ENCODE measurements at places on chromosomes 1 and 21.

DNA sequence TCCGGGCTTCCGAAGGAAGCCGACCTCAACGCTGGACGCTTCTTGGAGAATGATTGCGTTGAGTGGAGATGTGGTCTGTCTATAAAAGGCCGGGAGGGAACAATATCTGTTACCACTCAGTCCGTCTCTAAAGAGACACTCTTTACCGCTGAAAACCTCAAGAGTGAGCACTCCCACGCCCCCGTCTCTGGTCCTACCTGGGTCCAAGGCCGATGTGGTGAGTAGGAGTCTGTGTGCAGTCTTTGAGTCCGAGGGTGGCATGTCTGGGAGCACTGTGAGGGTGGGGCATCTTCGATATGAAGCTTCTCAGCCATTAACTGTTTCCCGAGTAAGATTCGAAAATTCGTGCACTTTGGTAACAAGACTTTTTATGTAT is 576 bp downstream of the ZFP69 start:
- no peak for DNase-seq

DNA sequence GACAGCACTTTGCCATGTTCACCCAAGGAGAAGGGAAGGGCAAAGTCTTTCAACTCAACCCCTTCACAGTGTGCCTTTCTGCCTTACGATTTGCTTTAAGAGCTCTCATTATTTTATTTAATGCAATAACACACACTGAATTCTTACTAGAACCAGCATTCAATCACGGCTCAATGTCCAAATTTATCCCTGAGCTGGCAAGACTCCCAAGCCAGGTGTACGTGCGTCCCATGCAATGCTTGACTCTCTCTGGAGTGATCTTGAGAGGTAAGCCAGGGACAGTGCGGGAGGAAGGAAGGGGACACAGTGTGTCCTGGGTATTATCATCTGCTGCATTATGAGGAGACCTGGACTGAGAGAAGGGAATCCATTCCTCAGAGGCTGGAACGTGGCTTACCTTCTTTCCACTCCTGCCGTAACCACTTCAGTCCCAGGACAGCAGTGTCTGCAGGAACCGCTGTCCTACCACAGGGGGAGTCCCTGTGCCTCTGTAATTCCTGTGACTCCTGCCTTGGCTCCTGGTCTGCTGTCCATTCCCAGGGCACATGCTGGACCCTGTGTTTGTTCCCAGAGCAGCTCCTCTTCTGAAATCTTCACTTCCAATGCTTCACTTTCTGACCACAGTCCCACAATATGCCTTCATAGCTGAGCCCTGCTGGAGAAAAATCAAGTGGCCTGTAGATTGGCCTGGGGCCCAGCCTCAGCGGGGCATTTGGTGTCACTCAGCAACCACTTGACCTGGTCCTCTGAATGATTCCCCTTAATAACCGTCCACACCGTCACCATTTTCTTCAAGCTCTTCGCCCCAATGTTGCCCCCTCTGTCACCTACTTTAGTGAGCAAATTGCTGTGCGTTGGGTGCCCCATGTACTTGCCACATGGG is 28.6 kb upstream of the STUM start:
- DNase-seq: no peak

- no peak for DNase-seq
These were observed 176.6 kb upstream of the DPT start for GRCh38 chr1:168905633-168906032.

GRCh38 chr1:25049190-25049589 is 119.1 kb upstream of the RUNX3 start:
- no peak for DNase-seq

DNA sequence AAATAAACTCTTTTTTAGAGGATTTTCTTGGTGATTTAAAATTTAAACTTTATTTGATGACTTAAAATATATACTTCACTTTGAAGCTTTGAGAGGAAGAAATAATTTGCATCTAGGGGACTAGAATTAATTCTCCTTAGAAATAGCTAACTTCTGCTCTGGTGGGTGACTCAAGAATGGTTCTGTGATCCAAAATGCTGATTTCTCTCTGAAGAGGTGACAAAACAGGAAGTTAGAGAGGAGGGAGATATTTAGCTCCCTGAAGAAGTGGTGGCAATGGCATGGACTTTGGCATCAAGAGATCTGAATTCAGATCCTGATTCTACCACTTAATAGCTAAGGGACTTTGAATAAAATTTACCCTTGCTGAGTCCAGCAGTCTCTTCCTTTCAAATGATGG is 125.8 kb upstream of the ATP1B1 start:
- no peak for DNase-seq

- no peak for DNase-seq
These were observed 11.8 kb downstream of the PAX7 start for GRCh38 chr1:18642278-18643095.
